ENCODE measurements at places on chromosomes 12 and 14.

- DNase-seq = no peak
Measured at GRCh38 chr14:32625211-32625610, 296.1 kb downstream of the AKAP6 start.

GRCh38 chr14:26863736-26864135 is 265.9 kb upstream of the NOVA1 start:
- no peak for DNase-seq

- DNase-seq = peak; percentile 62
Measured at GRCh38 chr14:52553671-52554575, 1.3 kb downstream of the GPR137C start.

GRCh38 chr14:32667287-32667686 is 271.4 kb upstream of the NPAS3 start:
- no peak for DNase-seq

GRCh38 chr14:55802986-55803872 is 223.2 kb downstream of the KTN1 start:
- peak; percentile 87 for DNase-seq

DNA sequence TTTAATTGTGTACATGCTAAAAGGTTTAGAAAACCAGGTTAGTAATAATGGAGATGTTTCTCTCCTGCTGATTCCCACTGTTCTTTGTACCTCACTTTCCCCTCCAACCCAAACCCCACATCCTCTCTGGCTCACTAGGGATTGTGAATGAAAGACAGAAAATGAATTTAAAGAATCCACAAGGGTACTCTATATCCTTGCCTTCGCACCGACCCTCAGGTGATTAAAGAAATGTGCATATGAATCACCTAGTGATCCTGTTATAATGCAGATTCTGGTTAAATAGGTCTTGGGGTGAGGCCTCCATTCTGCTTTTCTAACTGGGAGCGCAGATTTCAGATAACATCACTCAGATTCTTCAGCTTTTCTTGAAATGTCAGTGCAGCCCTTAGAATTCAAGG is 84.3 kb upstream of the OTX2 start:
- no peak for DNase-seq

DNA sequence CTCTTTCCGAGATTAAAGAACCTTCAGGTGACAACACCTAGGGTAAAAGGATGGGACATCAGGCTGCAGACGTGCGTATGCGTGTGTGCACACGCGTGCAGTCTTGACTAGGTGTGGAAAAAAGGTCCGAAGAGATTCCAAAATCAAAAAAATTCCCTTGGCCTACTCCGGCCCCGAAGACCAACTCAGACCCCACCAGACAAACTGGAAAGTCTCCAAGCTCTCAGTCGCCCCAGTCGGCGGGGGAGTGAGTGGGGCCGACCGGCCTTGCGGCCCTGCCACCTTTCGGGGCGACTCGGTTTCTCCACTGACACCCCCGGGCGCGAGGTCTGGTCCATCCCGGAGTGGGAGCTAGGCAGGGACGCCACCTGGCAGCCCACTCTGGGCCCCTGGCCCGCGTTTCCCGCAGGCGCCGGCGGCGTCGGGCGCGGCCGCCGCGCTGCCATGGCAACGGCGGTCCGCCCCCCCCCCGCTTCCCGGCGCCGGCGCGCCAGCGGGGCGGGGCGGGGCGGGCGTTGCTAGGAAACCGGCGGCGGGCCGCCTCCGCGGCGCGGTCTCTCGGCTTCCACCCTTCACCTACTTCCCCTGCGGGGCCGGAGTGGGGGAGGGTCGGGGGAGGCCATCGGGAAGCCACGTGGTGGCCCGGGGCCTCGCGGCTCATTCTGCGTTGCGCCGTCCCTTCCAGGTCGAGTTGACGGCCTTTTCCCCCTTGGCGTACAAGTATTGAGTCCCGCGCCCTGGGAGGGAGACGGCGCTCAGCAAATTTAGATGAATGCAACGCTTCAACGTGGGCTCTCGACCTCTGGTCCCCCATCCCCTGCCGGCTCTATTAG is 253.1 kb downstream of the EFCAB11 start:
- DNase-seq = peak; percentile 59

- DNase-seq = no peak
Measured at GRCh38 chr12:79388011-79388410, 302.8 kb downstream of the PAWR start.

- no peak for DNase-seq
Measured at GRCh38 chr12:54004841-54005530, 3.8 kb upstream of the HOXC8 start.

Data from A549 (cell line).